Breast epithelium (tissue), 4 donors: ENCODE measurements at places on chromosomes 3 and 15. TPM values are rescaled to one million over a fixed set of nuclear protein-coding genes. Genes with fewer than 3 reads are reported as not detected.
A peak's percentile ranks its signal among the peaks of the same experiment; 100 is the strongest.

GRCh38 chr3:56357266-56357665, 111.0 kb downstream of the ERC2 start:
- DNase-seq = no peak
- no peaks in the 10 kb centered on the region for H3K4me1 ChIP-seq
- no peak overlapping the region for H3K27ac ChIP-seq
- H3K36me3 ChIP-seq = no peaks in the 10 kb centered on the region

DNA sequence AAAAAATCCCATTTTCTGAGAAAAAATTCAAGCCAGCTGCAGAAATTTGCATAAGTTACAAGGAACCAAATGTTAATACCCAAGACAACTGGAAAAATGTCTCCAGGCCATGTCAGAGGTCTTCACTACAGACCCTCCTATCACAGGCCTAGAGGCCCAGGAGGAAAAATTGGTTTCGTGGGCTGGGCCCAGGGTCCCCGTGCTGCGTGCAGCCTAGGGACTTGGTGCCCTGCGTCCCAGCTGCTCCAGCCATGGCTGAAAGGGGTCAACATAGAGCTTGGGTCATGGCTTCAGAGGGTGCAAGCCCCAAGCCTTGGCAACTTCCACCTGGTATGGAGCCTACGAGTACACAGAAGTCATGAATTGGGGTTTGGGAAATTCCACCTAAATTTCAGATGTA, 78.0 kb downstream of the MYH15 start:
- no peak for DNase-seq
- H3K36me3 ChIP-seq = no peaks in the 10 kb centered on the region
- H3K27ac ChIP-seq = no peak overlapping the region
- H3K27me3 ChIP-seq = no peaks in the 10 kb centered on the region

DNA sequence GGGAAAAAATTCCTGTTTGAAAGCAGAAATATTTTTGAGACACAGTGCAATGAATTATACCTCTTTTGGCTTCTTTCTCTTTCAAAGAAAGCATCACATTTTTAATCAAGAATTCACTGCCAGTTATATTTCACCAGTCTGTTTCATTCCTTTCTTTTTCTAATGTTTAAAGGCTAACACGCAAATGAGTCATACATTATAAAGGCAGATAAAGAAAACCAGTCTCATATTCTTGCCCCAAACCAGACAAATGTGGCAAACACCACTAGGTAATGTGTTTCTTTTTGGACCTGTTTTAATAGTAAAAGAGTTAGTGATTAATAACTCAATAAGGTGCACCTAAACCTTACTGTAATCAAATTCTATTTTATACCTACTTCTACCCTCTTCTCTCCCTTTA, 83.8 kb downstream of the PLOD2 start:
- no peak overlapping the region for H3K27ac ChIP-seq
- DNase-seq = no peak
- H3K4me3 ChIP-seq = no peak overlapping the region
- no peaks in the 10 kb centered on the region for H3K27me3 ChIP-seq
- no peaks in the 10 kb centered on the region for H3K36me3 ChIP-seq

CXCR6 gene
- 4.5 TPM for total RNA-seq

GRCh38 chr3:73523661-73524060, 101.1 kb downstream of the PDZRN3 start:
- H3K4me3 ChIP-seq = no peak overlapping the region
- H3K36me3 ChIP-seq = no peaks in the 10 kb centered on the region
- no peaks in the 10 kb centered on the region for H3K4me1 ChIP-seq
- H3K27me3 ChIP-seq = no peaks in the 10 kb centered on the region
- no peak for DNase-seq

DNA sequence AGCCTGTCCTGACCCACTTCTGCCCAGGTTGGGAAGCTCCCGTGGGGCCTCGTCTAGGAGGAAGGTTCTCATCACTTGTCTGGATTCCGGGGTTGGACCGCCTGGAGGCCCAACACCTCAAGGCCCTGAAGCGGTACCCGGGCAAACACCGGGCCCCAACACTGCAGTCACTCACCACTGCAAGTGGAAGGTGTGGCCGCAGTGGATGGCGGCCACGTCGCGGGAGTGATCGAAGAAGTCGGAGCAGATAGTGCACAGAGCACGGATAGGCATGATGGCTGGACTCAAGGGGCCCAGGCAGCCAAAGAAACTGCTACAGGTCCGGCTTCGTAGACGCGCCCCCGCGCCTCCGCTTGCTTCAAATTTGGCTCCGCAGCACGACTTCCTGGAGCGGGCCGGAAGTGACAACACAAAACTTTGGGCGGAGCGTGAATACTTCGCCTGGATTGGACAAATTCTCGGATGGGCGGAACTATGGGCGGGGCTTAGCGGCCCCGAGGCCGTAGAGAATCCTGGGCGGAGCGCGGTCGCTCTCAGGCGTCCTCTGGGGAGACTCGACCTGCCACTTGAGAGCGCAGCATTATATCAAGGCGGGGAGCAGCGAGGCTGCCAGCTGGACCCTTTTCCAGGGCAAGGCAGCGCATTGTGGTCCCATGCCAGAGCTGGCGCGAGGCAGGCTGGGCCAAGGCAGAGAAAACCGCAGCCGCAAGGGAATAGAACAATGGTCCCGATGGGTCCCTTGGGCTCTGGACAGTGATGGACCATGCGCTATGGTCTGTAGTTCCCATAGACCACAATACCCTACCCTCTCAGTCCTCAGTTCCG, at the start of gene TRAIP:
TRAIP (minus strand) TSS at position 384 of the 825 bp plus-strand sequence; CDS start at position 273, 111 bp downstream.
- H3K27me3 ChIP-seq = no peaks in the 10 kb centered on the region
- H3K36me3 ChIP-seq = no peaks in the 10 kb centered on the region
- no peaks in the 10 kb centered on the region for H3K4me1 ChIP-seq
- peak within 1 kb of the TSS; percentile 81 for H3K27ac ChIP-seq

DNA sequence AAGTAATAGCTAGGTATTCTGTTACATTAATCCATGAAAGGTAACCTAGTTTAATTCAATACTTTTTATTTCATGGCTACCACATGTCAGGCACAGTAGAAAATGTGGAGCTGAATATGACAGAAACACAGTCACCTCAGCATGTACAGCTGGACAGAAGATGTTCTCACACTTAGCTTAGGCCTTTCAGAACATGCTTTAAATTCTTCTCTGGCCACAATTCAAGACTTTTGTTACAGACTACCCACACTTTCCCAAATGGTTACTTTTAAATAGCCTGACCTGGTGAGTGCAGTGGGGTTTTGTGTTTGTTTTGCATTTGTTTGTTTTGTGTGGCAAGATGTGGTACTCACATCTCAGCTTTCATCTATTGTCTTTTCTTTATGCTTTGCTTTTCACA, 1079.5 kb downstream of the IGSF11 start:
- H3K36me3 ChIP-seq = no peaks in the 10 kb centered on the region
- no peak overlapping the region for H3K27ac ChIP-seq
- DNase-seq = no peak
- no peaks in the 10 kb centered on the region for H3K27me3 ChIP-seq

GOLGA8J gene
- total RNA-seq = not detected

MESP2 gene
- 0.64 TPM for total RNA-seq

- H3K27me3 ChIP-seq = no peaks in the 10 kb centered on the region
- DNase-seq = no peak
- no peaks in the 10 kb centered on the region for H3K36me3 ChIP-seq
- H3K4me3 ChIP-seq = no peak overlapping the region
- no peaks in the 10 kb centered on the region for H3K4me1 ChIP-seq
- no peak overlapping the region for H3K27ac ChIP-seq
These were observed 532.6 kb upstream of the CCDC54 start for GRCh38 chr3:106844638-106845037.
